ENCODE measurements at places on chromosomes 2 and 18.
A peak's percentile ranks its signal among the peaks of the same experiment; 100 is the strongest.

DNA sequence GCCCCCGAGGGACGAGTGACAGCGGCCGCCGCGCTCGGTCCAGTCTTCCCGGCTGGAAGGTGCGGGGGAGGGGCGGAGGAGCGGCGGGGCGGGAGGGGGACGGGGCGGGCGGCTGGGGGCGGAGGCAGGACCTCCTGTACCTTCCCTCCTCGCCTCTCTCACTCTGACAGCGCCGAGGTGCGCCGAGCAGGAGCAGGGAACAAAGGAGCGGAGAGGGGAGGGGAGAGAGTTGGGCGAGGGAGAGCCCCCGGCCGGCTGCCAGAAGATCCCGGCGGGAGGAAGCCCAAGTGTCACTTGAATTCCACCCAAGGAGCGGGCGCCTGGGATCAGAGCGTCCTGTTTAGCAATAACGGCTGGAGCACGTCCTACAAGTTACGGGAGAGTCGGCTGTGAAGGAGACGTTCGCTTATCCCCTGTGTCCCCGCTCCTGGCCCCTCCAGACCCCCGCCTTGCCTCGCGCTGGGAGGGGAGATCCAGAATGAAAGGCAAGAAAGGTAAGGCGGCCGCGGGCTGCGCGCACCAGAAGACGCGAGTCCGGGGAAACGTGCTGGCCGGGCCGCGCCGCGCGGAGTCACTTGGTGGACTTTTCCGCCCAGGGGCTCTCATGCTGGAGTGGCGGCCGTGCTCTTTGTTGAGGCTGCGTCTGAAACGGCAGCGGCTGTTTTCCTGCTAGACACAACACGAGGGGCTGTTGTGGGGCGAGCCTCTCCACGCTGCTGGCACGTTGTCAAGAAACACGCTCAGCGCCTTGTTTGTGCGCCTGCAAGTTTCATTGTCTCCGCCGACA lies at the start of gene TGIF1:
TGIF1 (plus strand) TSS at position 161 of the 787 bp plus-strand sequence; CDS start at position 479, 318 bp downstream.
- peak; percentile 15 for ATAC-seq

- no peak for ATAC-seq
Measured at GRCh38 chr18:66136039-66136438, 385.2 kb downstream of the CDH7 start.

GRCh38 chr2:6780765-6781274 lies 84.9 kb downstream of the CMPK2 start:
- peak; percentile 73 for ATAC-seq

- ATAC-seq, result no peak
Measured at GRCh38 chr18:63881851-63882250, 5.7 kb upstream of the SERPINB2 start.

DNA sequence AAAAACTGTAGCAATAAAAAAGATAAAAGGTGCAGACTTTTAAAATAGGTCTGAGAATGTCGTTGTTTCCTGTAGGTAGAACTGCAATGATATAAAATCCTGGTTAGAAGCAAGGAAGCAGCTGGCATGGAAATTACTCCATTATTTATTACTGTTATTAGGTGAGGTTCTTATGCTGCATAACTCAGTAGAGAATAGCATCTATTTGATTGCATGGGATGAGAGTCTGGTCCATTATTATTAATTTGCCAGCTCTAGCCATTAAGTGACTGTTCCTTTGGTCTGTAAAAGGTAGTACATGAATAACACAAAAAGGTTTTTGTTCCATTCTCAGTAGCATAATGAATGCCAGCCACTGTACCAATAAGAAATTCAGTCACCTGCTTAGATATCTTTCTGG lies 358.6 kb downstream of the RBM43 start:
- no peak for ATAC-seq

- no peak for ATAC-seq
Measured at GRCh38 chr2:106138543-106139237, 55.4 kb downstream of the UXS1 start.

- ATAC-seq, result no peak
Measured at GRCh38 chr18:22167091-22167470, 2.3 kb upstream of the GATA6 start.

DNA sequence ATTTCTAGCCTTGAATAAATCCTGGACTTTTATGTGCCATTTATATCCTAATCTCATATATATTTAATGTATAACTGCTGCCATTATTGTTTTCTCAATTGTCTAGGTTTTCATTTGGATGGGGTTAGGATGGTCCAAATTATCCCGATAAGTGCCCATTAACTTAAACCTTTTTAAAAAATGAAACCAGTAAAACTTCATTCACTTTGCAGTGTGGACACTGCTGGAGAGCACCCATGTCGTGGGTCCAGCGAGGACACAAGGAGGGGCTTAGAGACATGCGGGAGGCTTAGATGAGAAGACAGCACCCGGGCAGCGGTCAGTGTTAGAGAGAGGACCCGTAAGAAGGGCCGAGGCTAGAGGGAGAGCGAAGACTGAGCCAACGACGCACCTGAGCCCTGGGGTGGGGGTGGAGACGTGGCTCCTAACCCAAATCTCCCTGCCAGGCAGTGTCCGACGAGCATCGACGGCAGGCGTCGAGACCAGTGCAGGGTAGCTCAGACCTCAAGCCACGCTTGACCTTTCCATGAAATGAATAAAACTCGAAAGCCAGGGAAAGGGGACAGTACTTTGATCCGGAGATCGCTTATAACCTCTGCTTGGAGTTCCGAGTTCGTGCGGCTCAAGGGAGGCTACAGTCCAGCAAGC lies 9.0 kb upstream of the EN1 start:
- ATAC-seq, result no peak

GRCh38 chr2:83725735-83726134 lies 733.3 kb downstream of the SUCLG1 start:
- ATAC-seq, result no peak

DNA sequence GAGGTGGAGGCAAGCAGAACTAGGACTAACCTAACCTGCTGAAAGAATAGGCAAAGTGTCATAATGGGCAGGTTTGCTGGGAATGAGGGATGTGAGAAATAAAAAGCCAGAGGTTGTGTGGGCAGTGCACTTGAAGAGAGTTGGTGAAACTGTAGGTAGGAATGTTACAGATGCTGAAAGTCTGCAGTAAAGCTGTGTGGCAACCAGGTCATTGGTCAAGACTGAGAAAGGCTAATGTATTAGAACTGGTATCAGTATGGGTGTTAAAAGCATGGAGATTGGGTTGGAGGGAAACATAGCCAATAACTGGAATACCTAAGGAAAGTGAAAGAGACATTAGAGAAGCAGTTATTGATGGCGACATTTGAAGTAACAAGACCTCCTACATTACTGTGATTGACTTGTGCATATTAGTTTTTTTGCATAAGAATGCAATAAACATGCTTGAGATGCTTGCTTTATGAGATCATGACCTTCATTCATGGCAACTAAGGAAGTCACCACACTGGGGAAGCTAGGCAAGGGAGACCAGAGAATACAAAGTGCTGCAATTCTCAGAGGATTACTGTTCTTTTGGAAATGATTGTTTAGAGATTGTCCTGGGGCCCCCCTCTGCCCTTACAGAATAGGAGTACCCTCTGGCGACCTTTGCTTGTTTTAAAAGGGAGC lies 11.8 kb downstream of the GULP1 start:
- ATAC-seq, result no peak

DNA sequence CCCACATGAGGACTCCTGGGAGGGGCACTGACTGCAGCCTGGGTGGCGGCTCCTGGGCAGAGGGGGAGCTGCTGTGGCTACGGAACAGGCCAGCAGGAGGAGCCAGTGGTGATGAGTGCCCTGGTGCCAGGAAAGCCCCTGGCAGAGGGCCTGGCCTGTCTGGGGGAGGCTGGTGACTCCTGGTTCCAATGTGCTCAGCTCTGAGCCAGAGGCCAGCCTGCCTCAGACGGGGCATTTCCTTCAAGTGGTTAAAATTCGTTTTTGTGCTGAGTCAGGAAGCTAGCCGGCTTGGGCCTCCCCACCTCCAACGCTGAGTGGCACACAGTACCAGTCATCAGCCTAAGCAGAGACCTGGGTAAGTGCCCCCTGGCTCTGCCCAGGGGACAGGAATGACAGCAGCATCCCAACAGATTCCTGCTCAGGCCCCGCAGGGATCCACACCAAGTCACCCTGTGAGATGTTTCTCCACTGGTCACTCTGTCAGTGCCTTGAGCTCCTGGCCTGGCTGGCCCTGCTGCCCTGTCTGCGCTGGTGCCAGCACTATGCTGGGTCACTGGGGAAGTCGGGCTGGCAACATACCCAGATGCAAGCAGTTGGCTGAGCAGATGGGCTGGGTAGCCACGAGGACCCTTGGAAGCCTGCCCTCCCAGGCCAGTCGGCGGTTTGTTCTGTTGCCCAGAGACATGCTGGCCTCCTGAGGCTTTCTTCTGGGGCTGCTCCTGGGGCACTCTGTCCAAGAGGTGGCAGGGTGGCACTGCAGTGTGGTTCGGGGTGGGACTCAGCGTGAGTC lies 7.1 kb upstream of the KLF11 start:
- ATAC-seq, result peak; percentile 80

DNA sequence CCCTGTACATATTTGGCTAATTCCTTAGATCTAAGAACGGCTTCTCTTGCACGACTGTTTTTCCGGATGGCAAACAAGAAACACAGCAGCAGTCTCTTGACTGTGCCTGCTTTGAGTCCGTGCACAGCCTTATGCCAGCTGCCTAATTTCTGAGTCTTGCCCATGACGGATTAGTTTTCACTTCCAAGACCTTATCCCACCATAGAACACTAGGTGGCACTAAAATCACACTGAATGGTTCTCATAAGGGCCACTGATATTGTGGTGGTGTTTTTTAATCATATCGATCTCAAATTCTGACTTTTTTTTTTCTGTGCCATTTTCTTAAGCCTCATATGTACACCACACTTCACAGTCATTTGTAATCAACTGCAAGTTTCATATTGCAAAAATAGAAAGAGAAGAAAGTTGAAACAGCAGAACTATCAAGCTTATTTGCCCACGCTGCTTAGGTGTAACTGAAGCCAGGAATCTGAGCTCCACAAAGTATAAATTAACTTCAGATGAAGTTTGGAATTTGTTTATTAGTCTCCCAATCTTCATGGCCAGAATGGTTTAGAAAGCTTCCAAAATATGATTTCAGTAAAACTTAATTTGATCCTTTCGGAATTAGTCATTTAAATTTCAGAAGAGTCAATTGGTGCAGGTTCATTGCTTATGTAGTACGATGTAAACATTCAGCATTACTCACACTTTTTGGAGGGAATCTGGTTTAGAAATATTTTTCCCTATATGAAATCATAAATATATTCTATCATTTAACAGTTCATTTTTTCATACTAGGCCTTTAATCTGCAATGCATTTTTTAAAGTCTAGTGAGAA lies 45.5 kb upstream of the SCN7A start:
- ATAC-seq, result peak; percentile 65

DNA sequence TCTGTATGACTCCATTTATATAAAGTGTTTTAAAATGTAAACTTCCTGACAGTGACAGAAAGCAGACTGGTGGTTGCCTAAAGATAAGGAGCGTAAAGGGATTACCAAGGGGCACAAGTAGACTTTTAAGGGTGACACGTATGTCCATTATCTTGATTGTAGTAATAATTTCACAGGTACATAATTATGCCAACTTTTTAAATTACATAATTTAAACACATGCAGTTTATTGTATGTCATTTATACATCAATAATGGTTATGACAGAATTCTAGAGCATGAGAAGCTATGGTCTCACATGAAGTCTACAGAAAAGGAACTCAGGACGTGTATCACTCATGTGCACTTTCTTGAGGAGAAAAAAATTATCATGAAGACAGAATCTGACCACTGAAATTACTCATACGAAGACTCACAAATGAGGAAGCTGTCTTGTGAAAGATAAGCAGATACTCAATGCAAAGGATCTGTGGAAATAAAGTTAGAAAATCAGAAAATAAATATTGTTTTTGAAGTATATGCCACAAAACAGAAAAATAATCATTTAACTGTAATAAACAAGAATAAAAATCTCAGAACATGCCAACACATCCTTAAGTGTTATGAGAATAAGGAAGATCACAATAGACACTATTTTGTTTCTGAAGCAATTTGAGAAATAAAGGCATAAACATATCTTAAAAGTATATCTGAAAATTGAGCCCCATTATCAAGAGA lies 84.4 kb downstream of the TMEM131 start:
- ATAC-seq, result peak; percentile 90

DNA sequence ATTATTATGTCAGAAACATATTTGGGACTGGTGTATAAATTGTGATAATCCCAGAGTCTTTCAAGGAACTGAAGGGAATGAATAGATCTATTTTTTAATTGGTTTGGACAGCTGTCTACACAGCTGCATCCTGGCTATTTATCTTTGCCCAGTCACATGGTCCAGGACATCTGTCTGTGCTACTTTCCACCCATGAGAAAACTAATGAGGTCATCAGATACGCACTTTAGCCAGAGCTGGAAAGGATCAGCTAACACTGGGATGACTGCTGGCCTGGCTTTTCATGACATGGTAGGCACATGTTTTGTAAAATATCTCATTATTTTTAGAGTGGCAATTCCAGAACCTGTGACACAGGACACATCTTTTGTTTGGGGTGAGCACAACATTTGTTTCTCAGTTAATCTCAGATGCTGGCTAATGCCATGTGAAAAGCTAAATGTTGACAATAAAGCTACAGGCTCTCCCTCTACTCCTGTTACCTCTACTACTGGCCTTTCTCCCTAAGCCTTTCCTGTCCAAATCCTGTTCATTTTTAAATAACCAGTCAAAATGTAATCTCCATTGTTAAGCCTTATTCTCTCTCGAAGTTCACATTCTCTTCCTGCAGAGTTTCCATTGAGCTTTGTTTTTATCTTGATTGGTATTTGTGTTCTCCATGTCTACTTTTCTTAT lies 500.7 kb downstream of the RIT2 start:
- ATAC-seq, result no peak

DNA sequence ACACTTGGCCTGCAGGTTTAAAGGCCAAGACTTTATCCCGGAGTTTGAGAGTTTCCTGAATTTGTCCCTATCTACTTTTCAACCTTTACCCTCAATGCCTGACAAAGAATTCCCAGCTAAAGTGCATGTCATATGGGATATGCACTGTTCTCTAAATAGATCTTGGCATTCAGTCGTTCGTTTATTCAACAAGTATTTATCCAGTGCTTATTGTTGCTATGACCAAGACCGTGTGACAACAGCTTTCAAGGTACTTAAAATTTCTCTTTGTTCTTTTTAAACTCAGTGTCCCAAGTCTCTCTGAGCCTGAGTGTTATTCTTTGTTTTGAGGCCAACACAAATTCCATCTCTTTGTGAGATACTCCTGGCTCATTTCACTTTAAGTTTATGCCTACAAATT lies 133.4 kb downstream of the RGPD3 start:
- no peak for ATAC-seq

GRCh38 chr18:50410008-50410407 lies 35.2 kb downstream of the SKA1 start:
- no peak for ATAC-seq

DNA sequence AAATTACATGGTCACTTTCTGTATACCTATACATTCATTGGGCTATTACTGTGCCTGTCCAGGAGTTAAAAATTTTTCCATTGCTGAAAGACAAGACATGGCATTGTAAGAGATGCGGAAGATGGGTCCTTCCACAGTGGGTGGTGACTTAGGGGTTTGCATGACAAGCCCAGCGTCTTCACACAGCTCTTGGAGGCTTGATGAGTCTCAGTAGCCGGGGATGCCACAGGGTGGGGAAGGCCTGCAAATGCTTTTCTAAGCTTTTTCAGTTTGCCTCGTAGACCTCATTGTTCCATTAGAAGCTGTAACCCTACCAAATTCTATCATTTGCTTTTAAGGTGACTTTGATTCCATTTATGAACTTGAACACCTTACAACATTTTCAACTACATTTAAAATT lies 18.1 kb upstream of the MAPRE3 start:
- no peak for ATAC-seq
